ENCODE measurements at places on chromosomes 1 and 21.

DNA sequence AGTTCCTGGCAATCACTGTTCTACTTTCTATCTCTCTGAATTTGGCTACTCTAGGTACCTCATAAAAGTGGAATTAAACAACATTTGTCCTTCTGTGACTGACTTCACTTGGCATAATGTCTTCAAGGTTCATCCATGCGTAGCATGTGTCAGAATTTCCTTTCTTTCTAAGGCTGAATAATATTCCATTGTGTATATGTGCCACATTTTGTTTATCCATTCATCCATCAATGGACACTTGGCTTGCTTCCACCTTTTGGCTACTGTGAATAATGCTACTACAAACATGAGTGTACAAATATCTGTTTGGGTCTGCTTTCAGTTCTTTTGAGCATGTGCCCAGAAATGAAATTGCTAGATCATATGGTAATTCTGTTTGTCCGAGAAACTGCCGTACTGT lies 14.7 kb downstream of the CACHD1 start:
- no peak for DNase-seq

DNA sequence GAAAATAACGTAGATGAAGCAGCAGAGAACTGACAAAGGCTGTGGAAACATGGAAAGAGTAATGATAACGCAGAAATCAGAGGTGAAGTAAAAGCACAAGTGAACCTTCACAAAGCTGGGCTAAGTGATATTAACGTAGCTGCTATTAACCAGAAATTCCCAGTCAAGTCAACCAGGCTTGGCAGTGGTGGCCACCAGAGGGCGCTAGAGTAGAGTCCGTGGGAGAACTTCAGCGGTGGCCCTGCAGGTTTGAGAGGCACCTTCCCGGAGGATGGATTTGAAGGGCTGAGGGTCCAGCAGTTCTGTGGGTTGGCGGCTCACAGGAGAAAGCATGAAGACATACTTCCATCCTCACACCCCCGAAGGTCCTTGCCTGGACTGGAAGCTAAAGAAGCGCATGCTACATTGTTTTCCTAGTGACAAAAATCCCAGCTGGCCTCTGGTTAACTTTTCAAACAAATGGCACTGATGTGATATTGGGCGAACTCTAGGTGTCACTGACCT lies 81.7 kb upstream of the ZNF648 start:
- peak; percentile 92 for DNase-seq

DNA sequence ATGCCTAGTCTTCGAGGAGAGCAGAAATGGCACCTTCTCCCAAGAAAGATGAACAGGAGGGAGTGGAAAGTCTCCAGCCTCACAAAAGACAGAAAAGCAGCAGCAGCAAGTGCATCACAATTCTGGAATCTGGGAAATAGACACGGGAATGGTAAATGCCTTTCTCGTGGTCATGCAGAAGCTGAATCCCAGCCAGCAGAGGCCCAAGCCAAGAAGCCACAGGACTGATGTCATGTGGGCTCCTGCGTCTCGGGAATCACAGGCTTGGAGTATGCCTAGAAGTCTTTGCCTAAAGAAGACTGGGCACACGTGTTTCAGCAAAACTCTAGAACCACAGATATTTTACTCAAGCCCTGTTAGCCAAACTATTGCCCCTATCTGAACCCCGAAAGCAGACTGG lies 260.3 kb upstream of the PLD5 start:
- DNase-seq = no peak

GRCh38 chr21:33302055-33302454 lies 22.7 kb upstream of the IFNAR1 start:
- DNase-seq = no peak

- no peak for DNase-seq
Observed at GRCh38 chr21:26005464-26005863, 165.1 kb downstream of the APP start.

DNA sequence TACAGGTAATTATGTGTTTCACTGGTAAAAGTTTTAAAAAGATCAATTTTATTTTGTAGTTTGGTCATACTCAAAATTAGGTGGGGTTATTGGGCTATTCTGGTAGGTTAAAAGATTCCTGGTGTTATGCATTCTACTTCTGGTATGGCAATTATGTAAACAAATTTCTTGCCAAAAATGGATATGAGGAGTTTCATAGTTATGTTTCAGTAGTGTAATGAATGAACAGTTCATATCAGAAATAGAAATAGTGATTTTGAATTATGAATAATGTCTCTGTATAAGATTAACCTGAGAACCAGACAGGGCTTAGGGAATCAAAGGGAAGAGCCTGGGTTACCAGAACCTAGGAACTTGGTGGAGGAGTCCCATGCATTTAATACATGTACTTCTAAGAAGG lies 15.9 kb downstream of the ATF6 start:
- DNase-seq = no peak

GRCh38 chr1:111208921-111209320 lies 8.5 kb upstream of the DENND2D start:
- DNase-seq = no peak

DNA sequence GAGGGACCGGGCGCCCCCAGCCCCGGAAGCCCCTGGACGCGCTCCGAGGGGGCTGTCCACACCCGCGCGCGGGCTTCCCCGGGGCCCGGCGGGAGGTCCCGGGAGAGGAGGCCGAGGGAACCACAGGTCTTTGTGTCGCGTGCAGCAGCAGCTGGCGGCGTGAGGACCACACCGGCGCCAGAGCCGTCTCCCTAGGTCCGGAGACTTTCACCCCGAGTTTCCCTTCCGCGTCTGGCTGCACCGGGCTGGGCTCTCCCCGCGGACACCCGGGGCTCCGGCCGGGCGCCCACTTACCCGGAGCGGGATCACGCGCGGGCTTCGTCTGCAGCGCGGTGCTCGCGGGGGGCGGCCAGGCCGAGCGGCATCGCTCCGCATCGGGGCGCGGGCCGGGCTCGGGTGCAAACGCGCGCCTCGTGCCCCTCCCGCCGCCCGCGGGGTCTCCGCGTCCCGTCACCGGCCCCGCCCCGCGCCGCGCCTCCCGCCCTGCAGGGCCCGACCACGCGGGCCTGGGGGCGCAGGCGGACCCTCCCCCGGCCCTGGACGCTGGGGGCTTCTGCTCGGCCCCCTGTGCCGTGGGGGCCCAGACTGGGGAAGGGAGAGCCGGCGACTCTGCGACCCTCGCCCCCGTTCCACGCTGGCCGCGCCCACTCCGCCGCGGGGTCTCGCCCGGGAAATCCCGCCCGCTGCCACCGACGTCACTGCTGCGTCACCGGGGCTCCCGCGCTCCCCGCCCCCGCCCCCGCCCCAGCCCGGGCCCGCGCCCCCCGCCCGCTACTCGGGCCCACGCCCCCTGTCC lies at the start of gene GNG4:
Gene GNG4, minus strand, starts transcription at position 417 of the 796 bp plus-strand sequence. CDS start 65,946 bp downstream, outside the sequence.
- DNase-seq = peak; percentile 83

DNA sequence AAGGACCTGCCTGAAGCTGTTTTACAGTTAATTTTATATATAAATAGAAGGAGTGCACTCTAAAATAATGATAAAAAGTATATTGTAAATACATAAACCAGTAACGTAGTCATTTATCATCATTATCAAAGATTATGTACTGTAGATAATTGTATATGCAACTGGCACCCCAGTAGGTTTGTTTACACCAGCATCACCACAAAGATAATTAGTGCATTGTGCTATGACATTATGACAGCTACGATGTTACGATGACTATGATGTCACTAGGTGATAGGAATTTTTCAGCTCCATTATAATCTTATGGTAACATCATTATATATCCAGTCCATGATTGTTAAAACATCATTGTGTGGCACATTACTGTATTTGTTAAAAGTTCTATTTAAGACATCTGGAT lies 185.2 kb downstream of the LBR start:
- DNase-seq = no peak

DNA sequence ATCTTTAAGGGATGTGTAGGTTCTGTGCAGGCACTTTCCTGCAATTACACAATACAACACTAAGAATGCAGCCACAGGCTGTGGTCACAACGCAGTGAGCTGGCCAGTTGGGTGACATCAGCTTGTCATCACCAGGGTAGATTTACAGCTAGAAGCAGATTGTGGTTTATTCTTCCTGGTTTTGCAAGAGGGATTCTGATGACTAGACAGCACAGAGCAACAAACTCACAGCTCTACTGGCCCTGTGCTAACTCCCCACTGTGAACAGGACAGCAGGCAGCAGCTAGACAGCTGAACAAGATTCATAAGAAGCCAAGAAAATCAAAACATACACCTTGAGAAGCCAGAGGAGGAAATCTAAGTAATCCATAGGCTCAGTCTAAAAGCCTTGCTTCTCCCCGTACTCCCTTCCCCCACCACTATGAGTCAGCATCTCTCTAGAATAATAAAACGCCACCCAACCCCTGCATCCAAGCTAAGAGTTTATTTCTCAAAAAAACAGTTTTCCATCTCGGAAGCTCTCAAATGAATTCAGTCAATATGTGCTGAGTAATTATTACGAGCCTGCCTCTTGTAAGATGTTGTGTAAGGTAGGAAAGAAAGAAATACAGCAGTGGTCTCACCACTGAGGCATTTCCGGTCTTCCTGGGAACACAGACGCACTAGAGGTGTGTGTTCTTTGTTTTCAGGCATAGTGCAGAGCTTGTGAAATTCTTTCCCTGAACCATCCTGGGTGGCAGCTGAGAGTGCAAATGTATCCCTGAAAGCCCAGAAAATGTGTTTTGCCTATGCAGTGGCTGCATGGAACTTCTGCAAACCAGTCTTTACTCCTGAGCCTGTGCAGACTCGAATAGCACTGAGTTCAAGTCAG lies 162.8 kb downstream of the NTPCR start:
- DNase-seq = peak; percentile 64

GRCh38 chr1:113780374-113781146 lies 21.3 kb upstream of the PHTF1 start:
- DNase-seq = no peak

DNA sequence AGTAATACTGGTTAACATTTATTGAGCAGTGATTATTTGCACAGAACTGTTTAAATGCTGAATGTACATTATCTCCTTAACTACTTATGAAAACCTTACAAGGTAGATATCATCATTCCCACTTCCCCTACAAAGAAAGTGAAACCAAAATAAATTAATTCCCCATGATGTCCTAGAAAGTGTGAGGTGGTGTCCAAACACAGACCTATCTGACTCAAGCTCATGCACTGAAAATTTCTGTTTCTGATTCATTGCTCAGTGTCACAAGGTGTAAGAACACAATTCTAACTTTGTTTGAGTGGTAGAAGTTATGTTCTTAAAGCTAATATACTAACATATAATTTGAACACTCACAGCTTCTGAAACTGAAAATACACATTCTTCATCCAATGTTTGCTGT lies 178.7 kb downstream of the MRPL39 start:
- DNase-seq = no peak

GRCh38 chr1:7541629-7542028 lies 229.5 kb upstream of the VAMP3 start:
- DNase-seq = no peak

GRCh38 chr1:3031401-3032221 lies 10.3 kb downstream of the ACTRT2 start:
- peak; percentile 44 for DNase-seq

DNA sequence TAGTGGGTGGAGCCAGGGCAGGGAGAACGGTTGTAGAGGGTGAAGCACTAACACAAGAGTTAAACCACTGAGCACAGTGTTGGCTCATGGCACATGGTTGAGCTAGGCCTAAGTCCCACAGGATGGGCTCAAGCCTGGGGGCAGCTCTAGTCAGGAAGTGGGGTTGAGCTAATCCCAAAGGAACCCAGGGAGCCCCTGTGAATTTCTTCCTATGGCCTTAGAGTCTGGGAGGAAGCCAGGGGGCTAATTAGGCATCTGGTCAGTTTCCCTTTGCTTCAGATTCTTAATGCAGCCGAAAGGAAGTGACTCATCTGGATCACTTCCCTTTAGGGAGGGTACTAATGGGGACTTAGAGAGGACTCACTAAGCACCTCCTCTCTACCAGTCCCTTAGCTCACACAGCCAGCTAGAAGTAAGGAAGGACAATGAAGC lies 10.1 kb downstream of the CFAP45 start:
- no peak for DNase-seq

- no peak for DNase-seq
Observed at GRCh38 chr1:25117233-25117823, 115.0 kb downstream of the SYF2 start.

GRCh38 chr1:9746211-9746610 lies 77.6 kb downstream of the CLSTN1 start:
- DNase-seq = peak; percentile 3

GRCh38 chr21:44984428-44984791 lies 44.6 kb downstream of the SLX9 start:
- peak; percentile 64 for DNase-seq

All from pancreas (tissue), 10 donors.